ENCODE measurements at places on chromosomes 3 and 15.

GRCh38 chr3:46695962-46696894, 2.7 kb upstream of the ALS2CL start:
- no peak for DNase-seq

DNA sequence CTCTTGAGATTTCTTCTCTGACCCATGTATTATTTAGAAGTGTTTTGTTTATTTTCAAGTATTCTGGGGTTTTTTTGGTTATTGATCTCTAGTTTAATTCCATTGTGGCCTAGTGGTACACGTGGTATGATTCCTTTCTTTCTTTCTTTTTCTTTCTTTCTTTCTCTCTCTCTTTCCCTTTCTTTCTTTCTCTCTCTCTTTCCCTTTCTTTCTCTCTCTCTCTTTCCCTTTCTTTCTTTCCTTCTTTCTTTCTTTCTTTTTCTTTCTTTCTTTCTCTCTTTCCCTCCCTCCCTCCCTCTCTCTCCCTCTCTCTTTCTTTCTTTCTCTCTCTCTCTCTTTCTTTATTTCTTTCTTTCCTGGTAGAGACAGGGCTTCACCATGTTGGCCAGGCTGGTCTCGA, 85.7 kb upstream of the UBE2E1 start:
- DNase-seq = no peak

- DNase-seq = no peak
Observed at GRCh38 chr3:186618318-186618938, 5.6 kb downstream of the AHSG start.

DNA sequence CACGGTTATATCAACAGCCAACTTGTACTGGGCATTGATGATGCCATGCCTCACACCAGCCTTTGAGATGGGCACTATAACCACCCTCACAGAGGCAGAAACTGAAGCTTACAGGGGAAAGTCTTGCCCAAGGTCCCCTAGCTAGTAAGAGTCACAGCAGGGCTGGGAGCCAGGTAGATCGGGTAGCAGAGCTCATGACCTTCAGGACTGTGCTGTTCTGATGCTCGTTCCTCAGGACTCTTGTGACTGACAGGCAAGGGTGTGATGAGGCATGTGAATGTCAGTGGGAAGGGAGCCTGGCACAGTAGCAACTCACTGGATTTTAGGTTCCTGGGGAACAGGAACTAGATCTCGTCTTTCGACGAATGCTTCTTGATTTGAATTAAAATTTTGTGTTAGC, 65.7 kb downstream of the RLBP1 start:
- no peak for DNase-seq

DNA sequence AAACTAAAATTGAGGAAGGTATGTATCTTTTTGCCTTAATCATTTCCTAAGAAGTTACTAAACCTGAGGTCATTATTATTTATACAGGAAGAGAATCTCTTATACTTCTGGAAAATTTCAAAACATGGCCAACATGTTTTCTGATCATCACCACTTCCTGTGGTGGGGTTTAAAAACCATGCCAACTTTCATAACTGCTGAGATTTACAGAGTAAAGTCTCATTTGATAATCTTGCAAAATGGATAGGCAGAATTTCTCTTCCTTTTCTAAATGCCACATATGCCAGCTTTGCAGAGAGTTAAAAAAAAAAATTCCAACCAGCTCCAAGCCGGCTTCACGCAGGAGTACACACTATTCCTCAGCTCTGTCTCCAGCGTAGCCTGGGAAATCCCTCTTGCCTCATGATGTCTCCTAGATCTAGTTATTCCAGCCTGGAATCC, 124.3 kb upstream of the SPRED1 start:
- no peak for DNase-seq

GRCh38 chr3:158369279-158369678, 201.7 kb upstream of the MLF1 start:
- no peak for DNase-seq

DNA sequence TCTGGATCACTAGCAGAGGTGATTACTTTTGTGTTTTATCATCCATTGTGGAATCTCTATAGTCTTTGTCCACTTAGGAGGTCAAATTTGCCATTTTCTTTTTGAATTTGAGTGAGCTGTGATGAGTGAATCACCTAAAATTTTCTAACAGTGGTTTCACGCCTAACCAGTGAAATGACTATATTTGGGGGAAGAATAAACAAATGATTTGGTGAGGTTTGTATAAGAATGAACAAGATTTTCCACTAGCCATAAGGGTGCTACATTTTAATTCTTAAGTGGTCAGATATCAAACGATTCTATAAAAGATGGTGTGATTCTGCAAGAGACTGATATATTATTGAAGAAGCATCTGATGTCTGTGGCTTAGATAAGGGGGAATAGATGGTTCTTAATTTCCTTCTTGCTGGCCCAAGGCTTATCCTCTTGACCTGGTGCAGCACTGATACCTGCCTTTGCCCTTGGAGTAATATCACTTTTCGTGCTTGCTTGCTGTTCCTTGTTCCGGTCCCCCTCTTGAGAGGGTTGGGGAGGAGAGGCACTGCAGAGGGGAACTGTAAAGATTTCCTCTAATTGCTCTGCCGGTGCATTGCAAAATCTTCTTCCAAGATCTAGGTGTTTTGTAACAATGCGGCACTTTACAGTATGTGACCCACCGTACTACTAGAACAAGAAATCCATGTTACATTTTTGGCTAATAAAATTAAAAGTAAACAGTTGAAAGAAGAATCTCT, 14.5 kb downstream of the C3orf20 start:
- peak; percentile 27 for DNase-seq

DNA sequence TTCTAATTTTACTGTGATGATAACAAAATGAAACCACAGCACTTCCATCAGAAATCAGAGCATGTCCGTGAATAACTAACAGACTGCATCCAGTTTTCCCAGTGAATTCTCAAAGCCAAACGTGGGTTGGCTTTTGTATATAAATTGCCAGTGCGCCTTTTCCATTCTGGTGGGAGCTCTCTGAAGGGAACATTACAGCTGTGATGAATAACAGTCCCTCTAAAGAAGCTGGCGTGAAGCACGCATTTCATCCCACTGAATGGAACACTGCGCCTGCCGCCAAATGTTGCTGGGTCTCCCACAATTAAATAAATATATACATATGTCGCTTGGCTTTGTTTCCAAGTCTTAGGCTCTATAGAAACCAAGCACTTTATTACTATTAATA, 113.0 kb upstream of the PFN2 start:
- no peak for DNase-seq

Data from OCI-LY7 (cell line).